Brain pericyte (primary cell): ENCODE measurements at places on chromosomes 7 and 10.

GRCh38 chr7:150909200-150909995, 57.1 kb downstream of the AOC1 start:
- DNase-seq: no peak

DNA sequence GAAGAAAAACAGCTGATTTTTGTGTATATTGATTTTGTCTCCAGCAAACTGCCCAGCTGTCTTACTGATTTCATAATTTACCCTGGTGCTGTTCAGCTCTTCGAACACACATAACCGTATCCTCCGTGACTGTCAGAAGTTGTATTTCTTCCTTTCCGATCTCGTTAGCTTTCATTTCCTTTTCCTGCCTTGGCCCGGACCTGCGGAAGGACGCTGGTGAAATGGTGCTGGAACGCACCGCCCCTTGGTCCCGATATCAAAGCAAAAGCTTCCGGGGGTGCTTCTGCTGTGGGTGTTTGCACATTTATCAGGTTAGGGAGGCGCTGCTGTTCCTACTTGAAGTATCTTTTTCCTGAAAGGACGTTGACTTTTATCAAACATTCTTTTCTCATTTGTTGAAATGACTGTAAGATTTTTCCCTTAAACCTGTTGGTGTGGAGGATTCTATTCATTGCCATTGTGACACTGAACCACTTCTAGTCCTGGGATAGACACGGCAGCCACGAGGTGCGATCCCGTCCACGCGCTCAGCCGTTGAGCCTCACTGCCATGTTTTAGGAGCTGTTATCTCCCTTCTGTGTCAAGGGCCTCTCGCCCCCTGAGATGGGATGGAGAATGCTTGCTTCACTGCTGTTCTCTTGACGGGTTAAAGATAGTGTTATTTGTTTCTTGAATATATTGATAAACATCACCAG, 72.6 kb downstream of the FOXL3 start:
- DNase-seq: no peak

DNA sequence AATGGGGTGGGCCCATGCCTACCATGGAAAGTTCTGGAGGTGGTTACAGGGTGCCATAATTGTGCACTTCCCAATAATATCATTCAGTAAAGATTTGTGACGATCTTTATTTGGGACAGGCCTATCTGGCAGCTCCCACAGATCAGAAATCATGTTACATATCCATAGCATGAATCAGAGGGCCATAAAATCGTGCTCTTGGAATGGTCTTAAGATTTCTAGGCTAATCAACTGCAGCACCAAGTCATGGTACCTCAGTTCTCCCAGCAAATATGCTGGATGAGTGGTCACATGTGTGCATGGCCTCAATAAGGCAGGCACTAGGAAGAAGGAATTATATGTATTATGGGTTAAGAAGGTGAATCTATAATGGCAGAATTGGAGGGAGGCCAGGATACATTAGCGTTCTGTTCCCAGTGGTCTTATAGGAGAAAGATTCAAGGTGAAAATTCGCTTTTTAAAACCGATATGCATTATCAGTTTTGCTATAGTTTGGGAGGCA, 134.7 kb downstream of the NRP1 start:
- no peak for DNase-seq

- no peak for DNase-seq
These were observed 611.6 kb upstream of the FZD8 start for GRCh38 chr10:36253731-36254130.

- no peak for DNase-seq
These were observed 73.5 kb downstream of the DNAJB9 start for GRCh38 chr7:108643136-108643535.

DNA sequence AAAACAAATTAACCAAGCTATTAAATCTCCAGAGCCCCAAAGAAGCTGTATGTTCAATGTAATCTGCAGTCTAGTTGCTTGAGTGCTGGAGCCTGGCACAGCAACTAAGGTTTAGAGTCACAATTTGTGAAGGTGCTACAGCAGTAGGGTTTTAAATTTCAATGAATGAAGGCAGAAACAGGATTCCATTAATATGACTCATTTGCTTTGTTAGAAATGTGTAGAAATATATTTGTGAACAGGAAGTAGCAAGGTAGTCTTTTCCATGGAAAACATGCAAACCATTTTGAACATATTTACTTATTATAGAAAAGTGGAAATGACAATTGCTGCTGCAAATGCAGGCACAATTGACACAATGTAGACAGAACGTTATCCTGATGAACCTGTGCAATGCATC, 149.0 kb upstream of the STEAP4 start:
- no peak for DNase-seq

DNA sequence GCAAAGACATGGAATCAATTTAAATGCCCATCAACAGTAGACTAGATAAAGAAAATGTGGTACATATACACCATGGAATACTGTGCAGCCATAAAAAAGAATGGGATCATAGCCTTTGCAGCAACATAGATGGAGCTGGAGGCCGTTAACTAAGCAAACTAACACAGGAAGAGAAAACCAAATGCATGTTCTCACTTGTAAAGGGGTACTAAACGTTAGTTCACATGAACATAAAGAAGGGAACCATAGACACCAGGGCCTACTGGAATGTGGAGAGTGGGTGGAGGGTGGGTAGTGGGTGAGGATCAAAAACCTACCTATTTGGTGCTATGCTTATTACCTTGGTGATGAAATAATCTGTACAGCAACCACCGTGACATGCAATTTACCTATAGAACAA, 78.4 kb upstream of the GSDME start:
- no peak for DNase-seq

- no peak for DNase-seq
These were observed 291.2 kb downstream of the AUTS2 start for GRCh38 chr7:69889338-69889975.

DNA sequence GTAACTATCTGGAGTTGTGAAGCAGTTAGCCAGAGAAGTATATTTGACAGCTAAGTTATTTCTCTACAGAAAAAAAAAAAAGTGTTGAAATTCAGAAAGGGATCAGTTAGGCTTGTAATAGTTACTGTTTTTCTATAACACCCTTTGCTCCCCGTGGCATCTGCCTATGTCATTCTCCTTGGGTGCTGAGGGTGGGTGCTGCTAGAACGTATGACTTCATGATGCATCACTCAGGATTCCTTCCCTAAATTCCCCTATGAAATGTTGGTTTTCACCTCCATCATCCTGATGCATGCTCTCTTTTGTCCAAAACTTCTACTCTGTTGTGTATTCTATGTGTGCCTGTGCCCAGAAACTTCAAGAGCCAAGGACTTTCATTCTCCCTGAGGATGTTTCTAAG, 536.4 kb downstream of the GRM8 start:
- no peak for DNase-seq

DNA sequence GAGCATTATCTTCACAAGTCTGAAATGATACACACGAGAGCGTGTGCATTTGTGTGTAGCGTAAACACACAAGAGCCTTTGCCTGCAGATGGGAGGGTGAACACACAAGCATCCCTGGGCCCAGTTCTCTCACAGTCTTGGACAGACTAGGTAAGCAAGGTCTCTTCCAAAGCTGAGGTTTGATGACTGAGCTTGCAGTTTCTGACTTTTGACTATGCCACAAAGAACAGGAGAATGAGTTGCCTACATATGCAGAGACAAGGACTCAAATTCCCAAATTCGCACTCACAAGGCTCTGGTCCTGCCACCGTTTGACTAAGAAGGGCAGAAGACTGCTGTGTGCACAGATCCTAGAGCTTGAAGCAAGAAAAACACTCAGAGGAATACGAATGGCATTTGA, 55.8 kb downstream of the FAM53B start:
- DNase-seq: no peak

- DNase-seq: no peak
These were observed 13.3 kb upstream of the CPXM2 start for GRCh38 chr10:123904834-123905409.

DNA sequence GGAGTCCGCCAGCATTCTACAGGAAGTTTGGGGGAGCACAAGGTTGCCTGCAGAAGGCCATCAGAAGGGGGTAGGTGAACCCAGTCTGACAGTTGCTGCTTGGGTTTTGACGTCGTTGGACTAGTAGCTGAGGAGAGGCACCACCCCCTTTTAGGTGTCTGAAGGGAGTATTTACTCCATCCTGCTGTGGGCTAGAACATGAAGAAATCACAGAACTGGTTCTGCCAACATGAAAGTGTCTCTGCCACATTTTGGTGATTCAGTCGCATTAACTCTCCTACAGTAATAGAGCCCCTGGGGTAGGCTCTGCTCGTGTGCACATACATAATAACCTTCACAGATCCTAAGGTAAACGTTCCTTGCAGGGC, 834 bp upstream of the TRIL start:
- no peak for DNase-seq

DNA sequence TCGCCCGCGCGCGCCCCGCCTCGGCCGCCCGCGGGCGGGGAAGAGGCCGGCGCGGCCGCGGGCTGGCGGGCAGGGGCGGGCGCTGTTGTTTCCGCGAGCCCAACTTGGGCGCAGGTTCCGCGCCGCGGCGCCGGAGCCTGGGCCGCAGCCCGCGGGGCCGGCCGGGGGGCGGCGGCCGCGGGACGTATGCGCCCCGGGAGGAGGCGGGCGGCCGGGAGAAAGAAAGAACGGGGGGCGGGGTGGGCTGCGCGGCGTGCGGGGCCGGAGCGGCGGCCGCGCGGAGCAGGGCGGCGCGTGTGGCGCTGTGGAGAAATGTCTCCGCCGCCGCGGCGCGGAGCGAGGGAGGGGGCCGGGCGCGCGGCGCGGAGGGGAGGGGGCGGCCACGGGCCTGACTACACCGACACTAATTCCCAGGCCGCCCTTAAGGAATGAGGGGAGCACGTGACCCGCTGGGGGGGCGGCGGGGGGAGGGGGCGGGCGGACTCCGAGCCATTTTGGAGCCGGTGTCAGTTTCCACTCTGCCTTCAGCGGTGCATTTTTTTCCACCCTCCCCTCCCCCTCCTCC, at the start of gene BMI1:
BMI1 (plus strand) TSS at position 509 of the 565 bp plus-strand sequence. CDS start 5,351 bp downstream, outside the sequence.
- no peak for DNase-seq

DNA sequence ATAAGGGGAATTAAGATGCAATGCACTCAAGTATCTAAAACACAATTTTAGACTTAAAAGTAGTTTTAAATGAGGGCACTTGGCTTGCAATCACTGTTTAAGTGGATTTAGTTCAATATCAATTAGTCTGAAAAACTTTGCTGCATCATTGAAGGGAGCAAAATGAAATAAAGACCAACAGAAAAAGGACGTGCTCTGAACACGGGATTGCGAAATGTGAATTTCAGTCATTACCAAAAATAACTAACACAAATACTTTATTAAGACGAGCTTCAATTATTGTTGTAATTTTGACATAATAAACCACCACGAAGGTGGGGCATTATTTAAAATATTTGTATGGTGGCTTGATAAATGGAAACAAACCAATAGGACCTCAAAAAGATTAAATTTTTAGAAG, 361.8 kb upstream of the GALNT17 start:
- no peak for DNase-seq

GRCh38 chr7:134461916-134462315, 3.0 kb upstream of the AKR1B1 start:
- DNase-seq: no peak

- DNase-seq: no peak
These were observed 28.0 kb downstream of the LMTK2 start for GRCh38 chr7:98134420-98135228.

DNA sequence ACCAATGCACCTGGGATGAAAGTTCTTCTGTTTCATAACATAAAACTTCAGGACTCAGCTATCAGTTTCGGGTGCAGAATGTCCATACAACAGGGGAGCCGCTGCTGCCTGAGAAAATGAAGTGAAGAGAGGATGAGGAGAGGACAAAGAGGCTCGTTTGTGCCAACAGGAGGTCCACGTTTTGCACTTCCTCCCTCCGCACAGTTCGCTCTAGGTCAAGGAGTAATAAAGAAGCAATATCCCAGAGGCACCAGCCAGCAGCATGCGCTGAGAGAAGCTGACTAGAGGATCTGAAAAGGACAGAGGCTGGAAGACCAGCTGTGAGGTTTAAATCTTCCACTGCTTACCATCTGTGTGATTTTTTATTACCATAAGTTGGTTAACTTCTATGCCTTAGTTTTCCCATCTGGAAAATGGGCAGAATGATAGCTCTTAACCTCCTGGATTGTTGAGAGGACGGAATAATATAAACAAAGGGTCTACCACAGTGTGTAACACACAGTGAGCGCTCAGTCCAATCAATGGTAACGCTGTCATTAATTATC, 709 bp downstream of the GPAM start:
- DNase-seq: no peak

DNA sequence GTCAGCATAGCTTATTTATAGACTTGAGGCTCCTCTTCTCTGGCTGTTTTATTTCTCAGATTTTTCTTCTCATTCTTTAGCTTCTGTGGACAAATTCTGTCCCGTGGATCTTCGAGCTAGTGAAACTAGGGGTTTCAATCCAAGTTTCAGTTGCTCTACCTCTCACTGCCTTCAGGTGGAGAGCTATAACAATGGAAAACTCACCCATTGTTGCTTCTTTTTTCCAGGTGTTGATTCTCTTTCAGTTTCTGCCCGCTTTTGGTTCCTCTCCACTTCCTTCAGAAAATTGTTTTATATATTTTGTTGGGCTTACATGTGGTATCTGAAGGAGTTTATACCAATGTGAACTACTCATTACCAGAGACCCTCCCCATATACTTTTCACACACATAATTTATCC, 266.1 kb downstream of the TCF7L2 start:
- DNase-seq: no peak

DNA sequence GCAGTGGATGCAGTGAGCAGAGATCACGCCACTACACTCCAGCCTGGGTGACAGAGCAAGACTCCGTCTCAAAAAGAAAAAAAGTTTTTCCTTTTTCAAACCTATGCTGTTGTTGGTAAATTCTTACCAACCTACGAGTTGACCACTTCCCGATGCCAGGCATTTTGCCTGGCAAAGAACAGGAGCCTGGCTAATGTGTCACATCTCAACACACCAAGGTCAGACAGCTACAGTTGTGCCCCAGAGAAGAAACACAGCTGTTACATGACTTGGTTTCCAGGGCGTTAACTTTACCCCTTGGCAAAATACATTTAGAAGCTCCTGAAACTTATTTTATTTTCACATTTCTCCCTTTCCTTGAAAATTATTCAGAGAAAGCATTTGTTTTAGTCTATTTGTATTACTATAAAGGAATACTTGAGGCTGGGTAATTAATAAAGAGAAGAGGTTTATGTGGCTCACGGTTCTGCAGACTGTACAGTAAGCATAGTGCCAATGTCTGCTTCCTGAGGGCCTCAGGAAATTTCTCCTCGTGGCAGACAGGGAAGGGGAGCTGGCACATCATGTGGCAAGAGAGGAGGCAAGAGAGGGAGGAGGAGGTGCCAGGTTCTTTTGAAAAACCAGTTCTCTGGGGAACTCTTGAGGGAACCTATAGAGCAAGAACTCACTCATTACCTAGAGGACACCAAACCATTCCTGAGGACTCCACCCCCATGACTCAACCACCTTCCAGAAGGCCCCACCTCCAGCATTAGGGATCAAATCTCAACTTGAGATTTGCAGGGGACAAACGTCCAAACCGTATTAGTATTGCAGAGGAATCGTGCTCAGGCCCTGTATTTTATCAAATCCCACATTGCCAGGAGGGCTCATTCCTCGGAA, 83.3 kb downstream of the PAXIP1 start:
- DNase-seq: no peak

DNA sequence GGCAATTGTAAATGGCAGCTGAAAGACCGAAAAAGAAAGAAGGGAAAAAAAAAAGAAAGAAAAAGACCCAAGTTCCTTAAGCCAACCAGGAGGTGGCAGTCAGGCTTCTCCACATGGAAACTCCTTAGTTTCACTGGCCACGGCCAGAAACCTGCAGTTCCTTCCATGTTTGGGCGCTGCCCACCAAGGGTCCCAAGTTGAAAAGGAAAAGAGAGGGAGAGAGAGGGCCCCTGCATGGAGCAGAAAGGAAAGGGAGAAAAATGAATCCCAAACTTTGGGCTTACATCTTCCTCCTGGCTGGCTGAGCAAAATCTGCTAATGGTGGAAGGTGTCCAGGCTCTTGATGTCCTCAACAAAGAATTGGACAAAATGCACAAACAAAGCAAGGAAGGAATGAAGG, 31.8 kb upstream of the ABCA13 start:
- DNase-seq: no peak
